WTC11 (cell line): ENCODE measurements at places on chromosomes 7 and 10.

DNA sequence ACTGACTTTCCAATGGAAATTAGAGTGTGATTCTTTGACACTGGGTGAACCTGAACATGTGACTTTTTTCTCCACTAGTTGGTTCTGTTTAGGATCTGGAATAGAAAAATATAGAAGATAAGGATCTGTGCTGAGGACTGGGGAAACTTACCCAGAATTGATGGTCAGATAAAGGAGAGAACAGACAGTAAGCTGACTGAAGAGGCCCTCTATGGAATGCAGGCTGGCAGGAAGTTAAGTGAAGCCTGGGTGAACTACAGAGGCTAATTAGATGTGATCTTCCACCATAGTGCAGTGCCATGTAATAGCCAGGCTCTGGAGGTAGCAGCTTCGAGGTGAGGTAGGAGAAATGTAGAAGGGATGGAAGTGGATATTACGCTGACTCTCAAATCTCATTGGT lies 455.3 kb downstream of the PLXDC2 start:
- DNase-seq, result no peak

GRCh38 chr10:43939389-43939938 lies 290.8 kb upstream of the ZNF32 start:
- no peak for DNase-seq

DNA sequence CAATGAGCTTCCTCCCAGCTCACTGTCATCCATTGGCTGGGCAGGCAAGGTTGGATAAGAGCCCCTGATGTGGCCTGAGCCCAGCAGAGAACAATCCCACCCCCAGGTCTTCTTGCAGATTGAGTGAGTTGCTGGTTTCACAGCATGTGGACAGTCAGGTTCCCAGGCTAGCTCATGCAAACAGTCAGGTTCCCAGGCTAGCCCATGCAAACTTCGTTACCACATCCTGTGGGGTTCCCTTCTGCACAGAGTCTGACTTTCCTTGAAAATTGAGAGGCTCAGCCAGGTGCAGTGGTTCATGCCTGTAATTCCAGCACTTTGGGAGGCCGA lies 67.1 kb downstream of the TMEM130 start:
- no peak for DNase-seq

DNA sequence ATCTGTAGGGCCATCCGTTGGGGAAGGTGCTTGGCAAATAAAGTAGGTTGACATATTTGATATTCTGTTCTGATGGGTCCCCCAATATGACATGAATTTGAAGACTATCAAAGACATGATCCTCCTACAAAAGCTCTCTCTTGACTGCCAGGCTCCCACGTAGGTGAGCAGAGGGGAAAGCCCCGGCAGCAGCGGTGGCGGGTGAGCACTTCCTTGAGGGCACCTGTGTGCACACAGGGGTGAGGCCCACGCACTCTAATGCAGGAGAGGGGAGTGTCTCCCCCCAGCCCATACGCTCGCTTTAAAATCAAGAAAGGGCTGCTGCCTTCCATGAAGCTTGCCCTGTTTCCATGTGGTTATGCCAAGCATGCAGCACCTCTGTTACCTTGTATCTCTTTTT lies 100.4 kb downstream of the TAX1BP1 start:
- no peak for DNase-seq

DNA sequence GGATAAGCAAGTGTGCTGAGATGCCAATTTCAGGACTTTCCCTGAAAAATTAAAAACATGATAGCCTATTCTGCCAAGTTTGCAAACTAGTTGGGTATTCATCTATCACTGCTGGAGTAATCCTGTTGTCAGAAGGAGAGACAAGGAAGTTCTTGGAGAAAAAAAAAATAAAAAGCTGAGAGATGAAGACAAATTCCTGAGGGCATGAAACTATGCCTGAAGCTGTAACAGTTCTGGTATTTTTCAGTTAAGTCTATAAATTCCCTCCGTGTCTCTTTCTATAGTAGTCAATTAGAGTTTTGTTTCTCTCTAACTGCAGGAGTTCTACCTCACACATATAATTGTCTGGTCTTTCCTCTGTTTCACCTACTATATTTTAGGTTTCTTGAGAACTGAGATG lies 95.7 kb downstream of the DGKB start:
- DNase-seq, result no peak

GRCh38 chr7:125032943-125033342 lies 103.3 kb upstream of the POT1 start:
- DNase-seq, result no peak

- no peak for DNase-seq
Observed at GRCh38 chr7:36635091-36635490, 89.2 kb downstream of the AOAH start.

DNA sequence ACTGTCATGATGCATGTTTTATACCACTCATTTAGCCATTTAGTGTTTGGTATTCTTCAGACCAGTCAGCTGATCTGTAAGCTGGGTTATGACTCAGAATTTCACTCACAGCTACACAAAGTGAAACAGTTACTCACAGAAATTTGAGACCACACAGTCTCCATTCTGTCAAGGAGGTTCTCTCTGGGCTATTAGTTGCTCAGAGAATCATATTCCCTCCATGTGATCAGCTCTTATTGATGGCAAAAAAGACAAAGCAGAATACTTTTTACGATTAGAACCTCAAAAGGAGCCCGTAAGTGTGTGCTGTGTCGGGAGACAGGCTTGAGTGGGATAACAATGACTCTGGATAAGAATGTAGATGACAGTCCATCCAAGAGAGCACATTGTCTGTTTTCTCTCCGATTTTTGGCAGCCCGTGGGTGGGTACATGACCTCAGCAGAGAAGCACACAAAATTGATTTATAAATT lies 277.6 kb upstream of the SORCS1 start:
- no peak for DNase-seq

GRCh38 chr7:121330053-121330833 lies 1.4 kb downstream of the WNT16 start:
- peak; percentile 38 for DNase-seq

DNA sequence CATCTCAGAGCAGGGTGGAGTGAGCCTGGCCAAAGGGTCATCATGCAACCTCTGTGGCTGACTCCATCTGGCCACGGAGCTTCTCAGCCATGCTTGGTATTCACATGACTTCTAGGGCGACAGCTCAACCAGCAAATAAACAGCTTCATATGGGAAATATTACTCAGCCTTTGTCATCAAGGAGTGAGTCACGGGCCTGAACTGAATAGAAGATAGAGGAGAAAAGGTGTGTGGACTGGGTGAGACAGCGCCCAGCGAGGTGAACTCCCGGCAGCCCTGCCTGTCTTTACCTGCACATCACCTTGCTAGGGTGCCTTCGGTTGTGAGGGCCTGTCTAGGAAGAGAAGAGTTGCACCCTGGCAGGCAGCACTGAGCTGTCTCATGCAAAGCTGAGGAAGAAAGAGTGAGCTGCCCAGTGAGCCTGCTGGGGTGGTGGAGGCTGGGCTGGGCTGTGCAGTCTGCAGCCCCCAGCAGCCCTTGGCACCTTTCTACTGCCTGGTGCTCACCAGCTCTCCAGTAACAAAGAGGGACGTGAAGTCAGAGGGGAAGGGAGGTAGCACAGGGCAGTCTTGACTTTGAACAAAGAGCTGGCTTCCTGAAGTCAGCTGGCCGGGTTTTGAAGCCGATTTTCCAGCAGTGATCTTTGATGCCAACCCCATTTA lies 114.2 kb downstream of the EGFR start:
- no peak for DNase-seq

DNA sequence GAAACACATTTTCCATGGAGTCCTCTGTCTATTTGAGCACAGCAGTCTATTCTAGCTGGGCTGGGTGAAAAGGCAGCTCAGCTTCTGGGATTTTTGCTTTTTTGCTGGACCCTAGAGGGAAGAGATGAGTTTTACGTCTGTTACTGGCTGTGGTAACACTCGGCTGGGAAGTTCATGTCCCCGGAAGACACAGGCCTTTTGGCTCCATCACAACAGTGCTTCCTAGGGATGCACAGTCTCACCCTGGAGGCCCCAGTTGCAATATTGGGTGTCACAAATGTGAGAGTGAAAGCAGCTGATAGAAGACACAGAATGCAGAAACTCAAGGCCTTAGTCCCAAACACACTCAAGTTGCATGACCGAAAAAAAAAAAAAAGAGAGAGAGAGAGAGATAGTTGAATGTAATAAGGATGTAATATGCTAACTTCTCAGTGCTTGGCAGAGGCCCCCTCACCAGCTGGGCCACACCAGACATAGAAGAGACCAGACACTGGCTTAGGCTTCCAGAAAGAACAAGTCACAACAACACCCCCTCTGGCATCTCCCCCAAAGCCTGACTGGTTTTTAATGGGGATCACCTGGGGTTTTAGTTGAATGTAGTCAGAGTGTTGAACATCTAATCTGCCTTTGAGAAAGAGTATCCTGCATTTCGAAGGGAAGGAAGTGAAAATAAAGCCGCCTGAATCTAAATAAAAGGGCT lies 545.4 kb upstream of the FZD8 start:
- DNase-seq, result no peak

- no peak for DNase-seq
Observed at GRCh38 chr7:24877790-24878311, 102.1 kb downstream of the OSBPL3 start.

DNA sequence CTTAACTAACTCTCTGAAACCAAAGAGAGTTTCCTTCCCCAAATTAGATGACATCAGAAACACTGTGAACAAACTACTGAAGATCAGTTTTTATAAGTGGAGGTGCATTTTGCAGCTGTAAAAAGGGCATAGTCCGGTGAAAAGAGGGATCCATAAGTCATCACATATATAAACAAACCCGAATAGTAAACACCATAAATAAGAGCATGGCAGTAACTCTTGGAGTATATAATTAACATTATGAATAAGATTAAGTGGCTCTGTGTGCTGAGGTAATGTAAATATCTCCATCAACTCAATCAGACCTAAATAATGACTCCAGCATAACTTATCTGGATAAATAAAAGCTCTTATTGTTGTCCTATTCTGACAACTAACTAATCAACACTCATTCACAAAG lies 43.0 kb upstream of the SHTN1 start:
- no peak for DNase-seq

GRCh38 chr7:139481364-139481763 lies 2.1 kb downstream of the KLRG2 start:
- DNase-seq, result no peak

- no peak for DNase-seq
Observed at GRCh38 chr7:41880107-41880506, 177.2 kb upstream of the INHBA start.

GRCh38 chr10:131478377-131478989 lies 167.0 kb upstream of the TCERG1L start:
- DNase-seq, result no peak

DNA sequence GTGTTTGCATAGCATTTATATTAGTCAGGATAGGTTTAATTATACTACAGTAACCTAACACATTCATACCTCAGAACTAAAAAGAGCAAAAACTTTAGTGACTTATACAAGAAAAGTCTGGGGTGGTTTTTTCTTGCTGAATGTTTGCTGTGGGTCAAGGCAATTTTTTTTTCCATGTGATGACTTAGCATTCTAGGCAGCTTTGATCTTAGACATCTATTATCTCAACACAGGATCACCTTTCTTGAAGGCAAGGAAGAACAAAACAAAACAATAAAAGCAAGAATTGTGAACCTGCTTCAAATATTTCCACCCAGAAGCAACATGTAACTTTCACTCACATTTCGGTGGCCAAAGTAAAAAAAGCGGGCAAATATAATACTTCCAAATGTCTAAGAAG lies 20.7 kb upstream of the CBLL1 start:
- DNase-seq, result no peak

DNA sequence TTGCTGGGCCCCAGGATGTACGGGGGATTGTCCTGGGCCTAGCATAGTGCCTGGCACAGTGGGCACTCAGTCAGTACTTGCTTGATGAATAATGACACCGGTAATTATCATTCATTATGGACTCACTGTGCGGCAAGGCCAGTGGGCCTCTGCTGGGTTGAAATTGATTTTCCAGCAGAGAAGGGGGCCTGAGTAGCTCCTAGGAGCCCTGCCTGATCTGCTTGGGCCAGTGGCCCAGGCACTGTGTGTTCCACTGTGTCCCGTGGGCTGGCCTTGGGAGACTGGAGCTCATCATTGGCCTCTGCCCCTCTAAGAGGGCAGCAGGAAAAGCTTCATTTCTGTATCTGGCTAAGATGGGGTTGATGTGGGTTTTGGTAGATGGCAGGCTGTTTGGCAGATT lies 1.4 kb downstream of the CHST3 start:
- no peak for DNase-seq

GRCh38 chr7:44305564-44306507 lies 19.6 kb downstream of the CAMK2B start:
- no peak for DNase-seq

- no peak for DNase-seq
Observed at GRCh38 chr7:12756821-12757220, 69.4 kb downstream of the ARL4A start.

GRCh38 chr7:107108793-107109371 lies 59.9 kb upstream of the HBP1 start:
- no peak for DNase-seq

GRCh38 chr7:33554046-33554445 lies 351.3 kb upstream of the BMPER start:
- DNase-seq, result no peak

- no peak for DNase-seq
Observed at GRCh38 chr10:113753020-113753692, 1.7 kb downstream of the PLEKHS1 start.

GRCh38 chr10:78995987-78996791 lies 72.6 kb upstream of the ZMIZ1 start:
- DNase-seq, result no peak

GRCh38 chr10:31456468-31456867 lies 137.5 kb downstream of the ZEB1 start:
- DNase-seq, result no peak

DNA sequence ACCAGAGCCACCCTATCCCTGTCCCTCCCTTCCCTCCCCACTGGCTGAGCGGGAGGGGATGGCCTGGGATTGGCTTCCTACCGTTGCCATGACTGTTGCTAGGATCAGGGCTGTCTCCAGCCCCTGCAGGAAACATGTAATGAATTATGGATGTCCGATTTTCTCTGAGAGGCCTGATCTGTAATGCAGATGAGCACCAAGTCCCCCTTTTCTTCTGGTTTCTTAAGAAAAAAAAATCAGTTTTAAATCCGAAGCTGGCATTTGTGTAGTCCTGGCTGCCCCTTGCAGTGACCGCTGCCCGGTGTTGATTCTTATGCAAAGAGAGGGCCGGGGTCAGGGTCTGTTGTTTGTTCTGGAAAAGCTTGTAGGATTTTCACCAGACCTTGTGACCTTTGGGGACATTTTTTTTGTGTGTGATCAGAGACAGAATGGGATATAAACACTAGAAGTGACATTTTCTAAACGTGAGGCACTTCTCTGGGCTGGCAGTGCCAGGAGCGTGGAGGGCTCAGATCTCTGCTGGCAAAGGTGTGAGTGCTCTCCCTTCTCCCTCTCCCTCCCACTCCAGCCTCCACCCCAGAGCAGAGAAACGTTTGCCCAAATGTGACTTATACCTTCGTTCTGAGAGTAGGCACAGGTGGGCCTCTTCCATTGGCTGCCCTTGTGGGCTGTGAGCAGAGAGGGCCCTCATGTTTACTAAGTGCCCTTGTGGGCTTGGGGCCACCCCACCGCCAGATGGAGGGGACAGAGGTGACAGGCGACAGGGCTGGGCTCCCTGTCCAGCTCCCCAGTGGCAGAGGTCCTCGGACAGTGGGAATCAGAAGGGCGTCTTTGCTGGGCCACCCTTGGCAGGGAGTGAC lies 127.5 kb downstream of the DNAJB6 start:
- no peak for DNase-seq

- DNase-seq, result no peak
Observed at GRCh38 chr7:69782917-69783684, 184.8 kb downstream of the AUTS2 start.
